ENCODE measurements at places on chromosomes 7 and 10. TPM values are rescaled to one million over a fixed set of nuclear protein-coding genes. Genes with fewer than 3 reads are reported as not detected.

TWIST1 gene
- total RNA-seq: 32.0 TPM

KIF5B gene
- 190 TPM for total RNA-seq

FAM24B gene
- total RNA-seq: 5.9 TPM

NAT16 gene
- not detected for total RNA-seq

NEBL gene
- total RNA-seq: under 0.01 TPM

KCND2 gene
- not detected for total RNA-seq

AKR1C8 gene
- not detected for total RNA-seq

PRKCQ gene
- total RNA-seq: not detected

ANKIB1 gene
- total RNA-seq: 36.6 TPM

Measured in RPMI7951 (cell line).